Stimulated activated CD8-positive, alpha-beta memory T cell treated with anti-CD3 and anti-CD28 coated beads, Interleukin-7, amount 100 ng/mL, for 1 hour (primary cell): ENCODE measurements at places on chromosomes 2 and 18.

DNA sequence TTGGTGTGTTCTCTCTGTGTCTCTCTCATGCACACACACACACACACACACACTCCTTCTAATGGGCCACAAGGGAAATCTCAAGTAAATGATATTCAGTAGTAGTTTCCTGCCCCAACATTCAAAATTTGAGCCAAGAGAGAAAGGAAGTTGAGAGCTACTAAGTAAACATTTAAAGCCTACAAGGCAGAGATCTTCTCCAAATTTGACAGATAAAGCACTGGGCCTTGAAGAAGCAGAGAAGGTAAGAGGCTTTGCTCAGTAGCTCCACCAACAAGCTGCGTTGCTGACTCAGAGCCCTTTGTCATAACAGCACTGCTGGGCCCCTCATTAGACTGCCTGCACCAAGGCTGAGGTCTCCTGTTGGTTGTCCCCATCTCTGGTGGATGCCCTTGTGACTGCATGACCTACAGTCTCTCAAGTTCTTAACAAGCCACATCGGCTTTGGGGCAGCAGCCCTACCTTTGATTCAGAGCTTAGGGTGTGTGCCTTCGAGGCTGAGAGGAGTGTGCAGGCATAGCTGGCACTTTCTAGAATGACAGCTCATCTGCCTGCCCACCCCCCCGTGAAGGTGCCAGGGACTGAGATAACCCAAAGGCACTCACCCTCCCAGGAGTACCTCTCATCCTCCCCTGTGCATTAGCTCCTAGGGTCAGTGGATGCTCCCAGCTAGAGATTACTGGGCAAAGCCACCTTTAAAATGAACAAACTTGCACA lies 32.3 kb upstream of the NEB start:
- DNase-seq = no peak

DNA sequence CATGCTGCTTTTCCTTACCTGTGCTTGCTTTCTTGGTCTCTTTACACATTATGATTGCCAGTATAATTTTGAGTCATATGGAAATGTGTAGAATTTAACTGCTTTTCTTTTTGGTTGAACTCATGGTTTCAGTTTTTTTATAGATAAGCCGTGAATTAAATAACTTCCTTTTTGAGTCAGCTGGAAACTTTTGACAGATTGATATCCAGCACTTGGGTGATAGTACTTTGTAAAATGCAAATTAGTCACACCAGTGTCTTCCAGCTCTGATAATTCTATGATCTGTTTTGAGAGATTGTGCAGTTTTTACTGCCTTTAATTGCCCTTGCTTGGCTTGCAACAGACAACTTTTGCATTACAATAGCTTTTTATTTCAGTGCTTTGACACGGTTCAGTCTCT lies 86.4 kb downstream of the NCOA1 start:
- no peak for DNase-seq

DNA sequence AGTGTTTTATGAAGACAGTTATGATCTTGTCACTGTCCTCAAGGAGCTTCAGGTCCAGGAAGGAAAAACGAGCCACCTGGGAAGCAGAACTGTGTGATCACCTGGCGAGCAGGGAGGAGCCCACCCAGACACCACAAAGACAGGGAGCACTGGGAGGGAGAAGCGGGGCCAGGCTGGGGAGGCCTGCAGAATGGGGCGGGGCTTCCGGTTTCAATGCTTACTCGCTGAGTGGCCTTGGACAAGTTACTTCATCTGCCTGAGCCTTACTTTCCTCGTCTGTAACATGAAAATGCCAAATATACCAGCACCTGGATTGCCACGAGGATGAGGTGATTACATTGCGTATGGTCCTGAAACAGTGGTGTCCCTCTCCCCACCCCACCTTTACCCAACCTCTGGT lies 227.5 kb downstream of the ANKRD30B start:
- no peak for DNase-seq

GRCh38 chr2:182048088-182048487 lies 62.4 kb downstream of the PPP1R1C start:
- no peak for DNase-seq

DNA sequence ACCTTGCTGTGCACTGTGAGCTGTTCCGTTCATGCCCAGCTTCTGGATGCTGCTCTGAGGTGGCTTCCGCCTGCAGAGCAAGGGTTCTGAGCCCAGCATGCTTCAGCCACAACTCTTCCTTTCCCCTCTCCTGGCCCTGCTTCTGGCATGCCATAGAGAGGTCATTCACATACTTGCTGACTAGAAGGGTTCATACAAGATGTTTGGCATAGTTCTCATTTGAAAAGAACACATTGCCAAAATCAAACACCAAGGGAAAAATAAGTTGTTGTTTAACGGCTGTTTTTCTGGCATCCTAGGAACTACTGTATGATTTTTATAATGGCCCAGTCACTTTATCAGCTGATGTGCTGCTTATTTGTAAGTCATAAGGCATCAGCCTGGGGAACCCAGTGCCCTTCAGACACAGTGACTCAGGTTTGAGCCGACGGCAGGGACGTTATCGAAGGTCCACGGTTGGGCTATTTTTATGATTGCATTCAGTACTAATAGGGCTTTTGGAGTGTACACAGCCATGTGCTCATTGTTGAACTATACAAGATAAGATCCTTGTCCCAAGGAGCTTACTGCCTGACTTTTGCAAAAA lies 53.9 kb upstream of the CTAGE1 start:
- DNase-seq = no peak

GRCh38 chr2:219289195-219289536 lies 10.0 kb downstream of the DNAJB2 start:
- no peak for DNase-seq

- DNase-seq = no peak
Measured at GRCh38 chr2:241615522-241616052, 21.4 kb downstream of the THAP4 start.

DNA sequence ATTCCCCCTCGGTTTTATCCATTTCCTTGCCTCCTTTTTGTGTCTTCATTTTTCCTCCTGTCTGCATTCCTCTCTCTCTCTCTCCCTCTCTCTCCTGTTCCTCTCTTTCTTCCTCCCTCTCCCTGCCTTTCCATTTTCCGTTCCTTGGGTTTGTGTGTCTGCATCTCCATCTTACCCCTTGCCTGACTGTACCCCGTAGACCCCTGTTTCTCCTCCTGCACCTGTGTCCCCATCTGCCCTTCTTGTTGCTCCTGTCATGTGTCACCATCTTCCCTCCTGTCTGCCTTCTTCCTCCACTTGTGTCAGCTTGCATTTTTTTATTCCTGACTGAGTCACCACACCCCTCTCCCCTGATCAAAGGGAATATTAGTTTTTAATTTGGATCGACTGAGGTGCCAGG lies 1.8 kb downstream of the CDK5R2 start:
- no peak for DNase-seq

DNA sequence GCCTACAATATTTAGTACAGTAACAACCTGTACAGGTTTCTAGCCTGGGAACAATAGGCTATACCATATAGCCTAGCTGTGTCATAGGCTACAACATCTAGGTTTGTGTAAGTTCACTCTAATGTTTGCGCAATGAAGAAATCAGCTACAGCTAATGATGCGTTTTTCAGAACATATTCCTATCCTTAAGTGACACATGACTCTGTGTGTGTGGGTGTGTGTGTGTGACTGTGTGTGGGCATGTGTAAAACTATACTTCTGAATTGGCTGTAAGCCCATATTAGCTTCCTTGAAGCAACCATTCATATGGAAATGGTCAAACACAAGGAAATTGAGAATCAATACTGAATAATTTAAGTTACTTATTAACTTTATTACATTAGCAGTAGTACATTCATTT lies 120.8 kb upstream of the SULT1C3 start:
- DNase-seq = no peak

GRCh38 chr2:174612970-174613369 lies 15.4 kb upstream of the WIPF1 start:
- DNase-seq = no peak

- DNase-seq = no peak
Measured at GRCh38 chr2:2810504-2810903, 479.4 kb upstream of the MYT1L start.

GRCh38 chr2:75516378-75517360 lies 44.1 kb downstream of the EVA1A start:
- no peak for DNase-seq

DNA sequence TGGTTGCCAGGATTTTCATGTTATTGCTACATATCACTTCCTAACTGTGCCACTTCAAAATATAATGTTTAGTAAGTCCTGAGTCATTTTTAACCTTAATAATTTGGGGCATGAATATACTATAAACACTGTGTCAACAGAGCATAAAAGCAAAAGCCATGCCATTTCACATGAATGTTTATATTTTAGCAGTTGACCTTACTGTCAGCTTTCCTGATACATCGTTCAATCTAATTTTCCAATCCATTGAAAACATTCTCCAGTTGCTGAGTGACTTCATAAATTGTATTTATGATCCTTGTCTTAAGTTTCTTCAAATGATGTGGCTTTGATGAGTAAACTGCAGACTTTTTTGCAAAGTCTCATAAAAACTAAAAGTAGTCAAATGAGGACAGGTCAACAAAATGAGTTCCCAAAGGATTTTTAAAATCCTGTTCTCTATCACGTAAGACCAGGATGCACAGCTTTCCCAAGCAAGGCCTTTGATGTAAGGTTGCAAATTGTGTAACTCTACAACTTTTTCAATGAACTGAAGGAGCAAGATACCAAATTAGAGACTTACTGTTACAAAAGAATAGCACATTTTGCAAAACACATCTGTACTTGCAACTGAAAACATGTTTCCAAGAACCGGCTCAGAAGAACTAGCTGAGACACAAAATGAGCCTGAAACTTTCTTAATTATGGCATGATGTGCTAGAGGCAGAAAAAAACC lies 117.7 kb downstream of the SATB2 start:
- no peak for DNase-seq

DNA sequence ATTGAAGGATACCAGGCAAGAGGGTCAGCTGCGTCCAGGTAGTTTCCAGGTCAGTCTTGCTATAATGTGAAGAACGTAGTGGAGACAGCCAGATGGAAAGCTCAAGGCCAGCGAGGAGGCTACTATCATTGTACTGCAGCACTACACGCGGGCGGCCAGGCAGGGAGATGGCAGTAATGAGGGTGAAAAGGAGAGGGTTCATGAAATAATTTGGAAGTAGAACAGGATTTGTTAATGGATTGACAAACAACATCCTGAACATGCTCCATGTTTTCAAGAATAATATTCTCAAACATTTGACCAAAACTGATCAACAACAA lies 17.1 kb downstream of the SPIRE1 start:
- DNase-seq = no peak

GRCh38 chr2:159890551-159891266 lies 92.7 kb upstream of the CD302 start:
- DNase-seq = no peak

GRCh38 chr2:111678651-111679050 lies 205.3 kb downstream of the ANAPC1 start:
- DNase-seq = no peak

DNA sequence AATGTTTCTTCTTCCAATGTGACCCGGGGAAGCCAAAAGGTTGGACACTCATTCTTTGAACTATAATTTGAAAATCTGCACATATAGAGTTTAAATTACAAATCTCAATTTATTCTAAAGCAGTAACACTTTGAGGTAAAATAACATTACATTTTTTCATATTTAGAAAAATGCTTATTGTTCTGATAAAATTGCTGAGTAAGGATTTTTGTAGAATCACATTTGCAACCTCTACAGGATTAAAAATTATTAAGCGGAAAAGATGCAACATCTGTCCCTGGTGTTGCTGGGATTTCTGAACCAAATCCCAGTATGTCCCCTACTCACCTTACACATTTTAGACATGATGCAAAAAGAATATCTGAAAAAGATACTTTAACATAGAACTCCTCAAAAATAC lies 10.1 kb downstream of the ZNF519 start:
- DNase-seq = no peak

DNA sequence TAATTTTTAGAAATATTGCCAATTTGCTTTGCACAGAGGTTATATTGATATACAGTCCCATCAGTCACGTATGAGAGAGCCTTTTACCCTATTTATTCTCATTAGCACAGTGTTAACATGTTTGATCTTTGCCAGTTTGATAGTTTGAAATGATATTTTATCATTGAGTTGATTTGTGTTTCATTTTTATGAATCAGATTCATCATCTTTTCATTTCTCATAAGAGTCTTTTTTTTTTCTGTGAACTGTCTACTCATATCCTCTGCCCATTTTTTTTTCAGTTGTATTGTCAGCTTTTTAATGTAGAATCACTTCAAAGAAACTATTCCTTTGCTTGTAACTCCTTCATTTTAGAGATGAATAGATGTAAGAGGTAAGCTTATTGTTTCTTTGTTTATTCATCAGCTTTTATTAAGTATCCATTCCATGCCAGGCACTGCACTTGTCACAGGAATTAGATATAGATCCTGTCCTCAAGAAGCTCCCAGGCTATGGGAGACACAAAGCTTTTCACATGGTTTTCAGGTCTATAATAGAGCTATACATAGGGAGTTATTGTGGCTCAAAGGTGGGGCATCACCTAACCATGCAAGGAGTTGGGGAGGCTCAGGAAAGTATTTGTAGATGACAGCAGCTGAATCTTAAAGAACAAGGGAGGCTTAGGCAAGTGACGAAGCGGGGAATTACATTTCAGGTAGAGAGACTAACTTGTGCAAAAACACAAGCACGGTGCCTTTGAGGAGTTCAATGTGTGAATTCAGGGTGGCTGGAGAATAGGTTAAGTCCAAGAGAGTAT lies 42.1 kb downstream of the CD28 start:
- DNase-seq = no peak

GRCh38 chr2:173424886-173425285 lies 70.2 kb downstream of the CDCA7 start:
- no peak for DNase-seq

- DNase-seq = no peak
Measured at GRCh38 chr2:19362755-19363473, 4.5 kb upstream of the OSR1 start.
